ENCODE measurements at places on chromosomes 11 and 22. TPM values are rescaled to one million over a fixed set of nuclear protein-coding genes. Genes with fewer than 3 reads are reported as not detected.

ANAPC15 gene
- total RNA-seq = 52.3 TPM

EMID1 gene
- total RNA-seq = not detected

NTM gene
- total RNA-seq = 4.8 TPM

IL17REL gene
- total RNA-seq = not detected

ZFTA gene
- total RNA-seq = 13.3 TPM

F2 gene
- not detected for total RNA-seq

NAALADL1 gene
- total RNA-seq = 71.2 TPM

YAP1 gene
- 91.8 TPM for total RNA-seq

APBB1 gene
- 60.6 TPM for total RNA-seq

PRRG4 gene
- total RNA-seq = 0.18 TPM

RAPSN gene
- not detected for total RNA-seq

ALX4 gene
- total RNA-seq = not detected

AAMDC gene
- total RNA-seq = 37.4 TPM

SULT4A1 gene
- total RNA-seq = not detected

EHF gene
- total RNA-seq = not detected

CASP1 gene
- 25.7 TPM for total RNA-seq

MUC5AC gene
- total RNA-seq = not detected

SLC15A3 gene
- total RNA-seq = 2.6 TPM

Measured in myometrial cell (primary cell).